ENCODE measurements at places on chromosomes 3 and 15. TPM values are rescaled to one million over a fixed set of nuclear protein-coding genes. Genes with fewer than 3 reads are reported as not detected.

RCCD1 gene
- total RNA-seq = not detected

GRM7 gene
- not detected for total RNA-seq

EHHADH gene
- total RNA-seq = not detected

GRCh38 chr3:29274667-29275066, 6.2 kb upstream of the RBMS3 start:
- no peak for DNase-seq

- peak; percentile 21 for DNase-seq
These were observed 126.7 kb downstream of the UACA start for GRCh38 chr15:70636540-70637165.

DNA sequence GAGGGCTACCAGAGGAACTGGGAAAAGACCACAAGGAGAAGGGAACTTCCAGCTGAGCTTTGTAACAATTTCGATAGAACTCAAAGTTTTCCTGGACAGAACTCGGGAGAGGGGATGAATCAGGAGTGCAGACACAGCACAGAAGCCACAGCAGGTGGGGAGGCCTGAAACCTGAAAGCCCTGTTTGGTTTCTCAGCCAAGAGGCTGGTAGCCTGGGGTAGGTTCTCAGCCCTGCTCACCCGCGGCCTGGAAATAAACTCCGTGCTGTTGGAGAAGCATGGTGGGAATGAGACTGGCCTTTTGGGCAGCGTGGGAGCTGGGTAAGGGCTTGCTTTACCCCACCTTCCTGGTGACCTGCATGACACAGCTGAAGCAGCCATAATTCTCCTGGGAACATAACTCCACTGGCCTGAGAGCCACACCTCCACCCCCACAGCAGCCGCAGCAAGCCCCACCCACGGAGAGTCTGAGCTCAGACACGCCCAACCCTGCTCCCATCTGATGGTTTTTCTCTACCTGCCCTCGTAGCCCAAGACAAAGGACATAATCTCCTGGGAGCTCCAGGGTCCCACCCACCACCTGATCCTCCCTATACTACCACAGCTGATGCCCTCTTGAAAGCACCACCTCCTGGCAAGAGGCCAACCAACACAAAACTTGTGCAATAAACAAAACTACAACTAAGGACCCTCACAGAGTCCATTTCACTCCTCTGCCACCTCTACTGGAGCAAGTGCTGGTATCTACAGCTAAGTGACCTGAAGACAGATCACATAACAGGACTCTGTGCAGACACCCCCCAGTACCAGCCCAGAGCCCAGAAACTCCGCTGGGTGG, 52.5 kb upstream of the CHRM5 start:
- DNase-seq = no peak

GRCh38 chr3:8996681-8997121, 33.4 kb upstream of the RAD18 start:
- peak; percentile 88 for DNase-seq

DNA sequence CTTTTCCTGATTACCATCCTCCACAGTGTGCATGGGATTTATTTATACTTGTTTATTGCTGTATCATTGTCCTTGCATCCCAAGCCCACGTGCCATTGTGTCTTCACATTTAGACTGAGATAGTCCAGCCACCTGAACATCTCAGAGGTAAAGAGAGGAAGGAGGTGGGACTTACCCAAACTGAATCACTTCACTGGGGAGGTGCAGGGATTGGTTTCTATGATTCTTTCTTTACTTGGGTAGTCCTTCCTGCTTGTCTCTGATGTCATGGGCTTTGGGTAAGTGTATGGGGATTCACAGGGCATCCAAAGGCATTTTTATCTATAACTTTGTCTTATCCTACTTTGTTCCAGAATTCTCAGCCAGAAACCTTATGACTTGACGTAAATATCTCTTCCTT, 141.5 kb upstream of the UMPS start:
- DNase-seq = no peak

GRCh38 chr3:43871627-43872245, 181.0 kb downstream of the ABHD5 start:
- DNase-seq = no peak

- peak; percentile 53 for DNase-seq
These were observed 1.0 kb downstream of the LRRC28 start for GRCh38 chr15:99252326-99252725.

- no peak for DNase-seq
These were observed 16.2 kb upstream of the ZFYVE19 start for GRCh38 chr15:40790718-40791117.

DNA sequence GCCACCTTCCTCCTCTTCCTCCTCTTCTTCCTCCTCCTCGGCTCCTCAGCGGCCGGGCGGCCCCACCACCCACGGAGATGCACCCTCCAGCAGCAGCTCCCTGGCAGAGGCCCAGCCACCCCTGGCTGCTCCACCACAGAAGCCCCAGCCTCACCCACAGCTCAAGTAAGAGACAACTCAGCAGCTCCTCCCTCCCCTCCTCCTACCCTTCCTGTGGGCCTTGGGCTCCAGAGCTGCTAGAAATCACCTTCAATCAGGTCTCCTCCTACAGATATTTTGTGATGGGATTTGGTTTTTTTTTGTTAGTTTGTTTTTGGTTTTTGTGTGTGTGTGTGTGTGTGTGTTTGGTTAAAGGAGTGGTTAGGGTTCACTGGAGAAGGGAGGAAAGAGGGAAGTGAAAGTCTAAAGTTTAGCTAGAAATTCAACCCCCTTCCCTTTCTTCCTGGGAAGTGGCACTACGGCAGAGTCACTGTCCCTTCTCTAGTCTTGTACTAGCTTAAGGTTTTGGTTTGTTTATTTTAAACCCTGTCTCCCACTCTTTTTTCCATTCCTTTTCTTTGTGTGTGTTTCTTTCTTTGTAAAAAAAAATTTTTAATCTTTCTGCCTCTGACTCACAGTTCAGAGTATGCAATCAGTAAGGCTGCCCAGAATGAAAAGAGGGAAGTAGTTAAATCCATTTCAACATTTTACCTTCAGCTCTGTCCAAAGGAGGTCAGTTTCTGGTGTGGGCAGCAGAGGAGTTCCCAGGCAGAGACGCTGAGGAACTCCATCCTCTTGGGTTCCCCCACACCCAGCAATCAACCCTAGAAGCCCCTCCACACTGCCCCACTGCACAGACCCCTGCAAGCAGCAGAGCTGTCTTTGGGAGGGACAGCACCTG, 29.0 kb upstream of the TIMP4 start:
- DNase-seq = no peak

GRCh38 chr3:177141471-177141870, 55.8 kb downstream of the TBL1XR1 start:
- DNase-seq = no peak

DNA sequence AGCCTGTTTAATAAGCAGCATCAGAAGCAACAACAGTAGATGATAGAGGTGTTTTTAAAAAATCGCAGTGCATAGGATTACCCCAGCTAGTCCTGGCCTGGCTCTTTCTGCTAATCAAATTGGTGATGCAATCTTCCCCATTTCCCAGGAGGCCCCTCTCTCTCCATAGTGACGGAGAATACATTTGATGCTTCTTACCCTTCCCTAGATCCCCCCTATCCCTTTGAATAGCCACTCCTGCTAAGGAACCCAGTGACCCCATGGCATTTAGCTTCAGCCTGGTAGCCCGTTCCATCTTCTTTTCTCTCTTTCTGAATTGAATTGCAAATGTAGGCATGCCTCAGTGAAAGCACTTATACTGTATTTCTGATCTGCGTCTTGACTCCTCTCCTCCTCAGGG, 223.6 kb upstream of the GAP43 start:
- no peak for DNase-seq

DNA sequence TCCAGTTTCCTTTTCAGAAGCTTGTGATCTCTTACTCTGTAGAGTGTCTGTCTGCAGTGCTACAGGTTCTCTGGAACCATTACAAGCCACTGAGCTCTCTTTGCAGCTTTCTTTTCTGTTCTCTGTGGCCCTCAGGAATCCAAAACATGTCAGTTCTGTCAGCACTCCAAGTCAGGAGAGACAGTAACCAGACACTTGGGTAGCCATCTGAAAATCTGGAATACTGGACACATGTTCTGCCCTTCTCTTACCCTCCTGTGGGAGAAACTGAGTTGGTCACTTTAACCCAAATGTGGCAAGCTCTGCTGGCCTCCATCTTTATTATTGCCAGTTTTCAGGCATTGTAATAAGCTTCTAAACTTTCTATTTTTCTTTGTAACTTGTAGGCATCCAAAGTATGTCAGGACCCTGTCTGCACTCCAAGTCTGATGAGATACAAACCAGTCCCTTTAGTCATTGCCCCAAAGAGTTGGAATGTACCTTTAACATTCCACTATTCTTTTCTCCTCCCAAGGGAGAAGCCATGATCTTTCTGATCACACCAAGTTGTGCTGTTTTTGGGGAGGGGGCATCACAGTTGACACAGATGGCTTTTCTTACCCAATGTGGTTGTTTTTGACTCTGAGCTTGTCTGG, 183.7 kb downstream of the DPH6 start:
- no peak for DNase-seq

DNA sequence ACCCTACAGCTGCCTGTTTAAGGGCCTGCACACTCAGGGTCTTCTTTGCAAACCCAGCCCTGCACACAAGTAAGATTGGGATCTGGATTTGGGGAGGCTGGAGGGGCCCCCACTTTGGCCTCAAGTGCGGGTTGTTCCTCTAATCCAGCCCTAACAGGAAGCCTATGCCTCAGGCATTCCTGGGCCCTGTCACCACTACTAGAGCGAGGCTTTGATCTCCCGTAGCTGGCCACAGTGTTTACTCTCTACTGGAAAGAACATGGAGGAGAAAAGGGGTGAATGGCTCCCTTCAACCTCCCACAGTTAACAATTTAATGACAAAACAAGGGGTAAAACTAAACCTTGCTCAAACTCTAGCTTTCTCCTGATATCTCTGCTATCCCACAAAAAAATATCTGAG, 48.4 kb downstream of the DZIP1L start:
- no peak for DNase-seq
